ENCODE measurements at places on chromosomes 4 and X. TPM values are rescaled to one million over a fixed set of nuclear protein-coding genes. Genes with fewer than 3 reads are reported as not detected.

Gene UCP1
- not detected for polyA plus RNA-seq

Gene TLR2
- 8.7 TPM for polyA plus RNA-seq

Gene BCORL1
- 8.4 TPM for polyA plus RNA-seq

Gene DDIT4L
- 0.64 TPM for polyA plus RNA-seq

Gene EDA
- polyA plus RNA-seq = 5.6 TPM

Gene TGIF2LX
- not detected for polyA plus RNA-seq

Gene SPANXB1
- polyA plus RNA-seq = not detected

Gene POU4F2
- not detected for polyA plus RNA-seq

Gene ATP10D
- 5.0 TPM for polyA plus RNA-seq

Gene ITGB1BP2
- 0.31 TPM for polyA plus RNA-seq

Gene MECP2
- 23.3 TPM for polyA plus RNA-seq

Gene GABRQ
- 4.1 TPM for polyA plus RNA-seq

Gene MAGEA11
- polyA plus RNA-seq = not detected

Gene SUPT20HL1
- not detected for polyA plus RNA-seq
